Gastrocnemius medialis (tissue), 4 donors: ENCODE measurements at places on chromosomes 1 and 21.

DNA sequence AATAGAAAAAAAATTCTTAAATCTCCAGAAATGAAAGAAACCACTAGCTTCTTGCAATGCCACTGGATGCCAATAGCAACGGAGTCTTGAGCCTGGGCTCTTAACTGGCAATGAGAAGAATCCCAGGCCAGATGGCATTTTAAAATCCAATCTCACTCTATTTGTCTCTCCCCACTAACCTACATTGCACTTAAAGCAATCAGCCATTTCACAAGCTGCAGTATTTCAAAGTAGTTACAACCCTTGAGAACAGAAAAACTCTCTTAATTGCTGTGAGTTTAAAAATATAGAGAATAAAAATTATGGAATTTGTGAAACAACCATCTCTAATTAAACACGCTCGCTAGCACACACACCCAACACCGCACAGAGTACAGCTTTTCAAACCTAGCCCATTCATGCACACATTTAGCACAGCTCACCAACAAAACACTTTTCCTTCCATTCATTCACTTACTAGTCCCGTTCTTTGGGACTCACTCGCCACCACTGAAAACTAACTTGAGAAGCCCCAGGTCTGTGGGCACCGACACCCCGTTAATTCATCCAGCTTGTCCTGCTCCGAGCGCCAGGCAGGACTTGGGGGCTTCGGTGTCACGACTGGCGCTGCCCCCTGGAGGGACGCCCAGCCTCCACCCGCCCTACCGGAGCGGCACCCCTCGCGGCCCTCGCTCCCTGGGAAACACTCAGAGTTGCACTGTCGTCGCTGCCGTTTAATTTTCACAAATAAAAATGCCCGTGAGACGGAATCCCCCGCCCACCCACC lies 1.0 kb downstream of the DDAH1 start:
- DNase-seq: no peak

GRCh38 chr1:6385488-6386191 lies 7.9 kb downstream of the ACOT7 start:
- no peak for DNase-seq

GRCh38 chr1:114377356-114377755 lies 133.6 kb downstream of the TRIM33 start:
- no peak for DNase-seq

DNA sequence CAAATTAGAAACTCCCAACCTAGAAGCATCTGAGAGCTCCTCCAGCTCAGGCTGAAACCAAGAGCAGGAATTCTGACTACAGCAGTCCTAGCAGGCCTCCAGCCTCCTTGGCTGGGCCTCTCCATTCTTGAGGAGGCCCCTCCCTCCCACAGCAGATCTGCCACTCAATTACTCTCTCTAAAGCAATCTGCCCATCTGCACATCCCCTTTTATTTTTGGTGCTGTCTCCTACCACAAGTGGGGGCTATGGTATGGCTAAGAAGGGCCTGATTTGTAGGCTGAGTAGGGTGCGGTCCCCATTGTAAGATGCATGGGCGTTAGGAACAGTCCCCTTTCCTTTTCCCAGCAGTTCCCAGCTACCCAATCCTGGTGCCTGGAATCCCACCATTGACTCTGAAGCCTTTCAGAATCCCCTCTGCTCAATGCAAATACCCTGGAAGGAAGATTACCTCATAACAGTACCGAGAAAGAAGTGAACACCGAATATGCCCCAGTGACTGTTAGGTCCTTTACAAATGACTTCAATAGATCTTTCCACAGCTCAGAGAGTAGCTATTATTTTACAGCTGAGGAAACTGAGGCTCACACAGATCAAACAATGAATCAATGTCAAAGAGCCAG lies 11.6 kb upstream of the TTC39A start:
- no peak for DNase-seq

DNA sequence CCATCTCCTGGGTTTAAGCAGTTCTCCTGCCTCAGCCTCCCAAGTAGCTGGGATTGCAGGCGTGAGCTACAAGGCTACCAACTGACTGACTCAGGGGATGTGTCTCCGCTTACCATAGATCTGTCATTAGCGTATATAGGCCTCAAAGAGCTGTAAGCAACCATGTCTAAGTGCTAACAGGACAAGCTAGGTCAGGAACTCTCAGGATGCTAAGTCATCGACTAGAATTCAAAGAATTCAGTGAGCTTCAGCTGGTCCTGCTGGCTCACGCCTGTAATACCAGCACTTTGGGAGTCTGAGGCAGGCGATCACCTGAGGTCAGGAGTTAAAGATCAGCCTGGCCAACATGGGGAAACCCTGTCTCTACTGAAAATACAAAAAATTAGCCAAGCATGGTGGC lies 29.5 kb downstream of the CAPN2 start:
- DNase-seq: no peak

- no peak for DNase-seq
Observed at GRCh38 chr1:116740746-116741145, 13.5 kb upstream of the CD2 start.

- DNase-seq: no peak
Observed at GRCh38 chr1:109137958-109138357, 24.0 kb downstream of the ELAPOR1 start.

GRCh38 chr1:17624611-17625233 lies 85.2 kb downstream of the ARHGEF10L start:
- peak; percentile 94 for DNase-seq

- no peak for DNase-seq
Observed at GRCh38 chr1:50318428-50318827, 104.8 kb downstream of the DMRTA2 start.

GRCh38 chr1:208007319-208007937 lies 96.5 kb upstream of the CD34 start:
- no peak for DNase-seq

- no peak for DNase-seq
Observed at GRCh38 chr1:185342672-185343259, 25.7 kb upstream of the IVNS1ABP start.

DNA sequence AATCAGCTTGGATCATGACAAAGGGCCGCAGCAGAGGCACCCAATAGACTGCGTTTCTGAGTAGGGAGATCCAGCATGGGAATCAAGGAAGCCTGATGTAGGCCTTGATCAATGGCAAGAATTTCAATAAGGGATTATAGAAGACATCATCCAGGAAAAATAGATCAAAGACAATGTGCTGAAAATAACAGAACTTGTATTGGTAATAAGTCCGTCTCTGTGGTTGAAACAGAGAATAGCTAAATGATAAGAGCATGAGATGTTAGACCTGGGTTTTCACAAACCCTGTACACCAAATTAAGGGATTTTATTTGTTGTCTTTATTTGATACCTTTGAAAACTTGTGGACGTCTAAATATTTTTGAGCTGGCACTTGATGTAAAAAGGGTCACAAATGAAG lies 228.0 kb upstream of the SGIP1 start:
- no peak for DNase-seq

- DNase-seq: no peak
Observed at GRCh38 chr1:236560213-236560771, 36.5 kb downstream of the LGALS8 start.

- DNase-seq: no peak
Observed at GRCh38 chr1:212401838-212402582, 12.7 kb downstream of the PACC1 start.

GRCh38 chr1:244674446-244674845 lies 21.5 kb downstream of the DESI2 start:
- no peak for DNase-seq

DNA sequence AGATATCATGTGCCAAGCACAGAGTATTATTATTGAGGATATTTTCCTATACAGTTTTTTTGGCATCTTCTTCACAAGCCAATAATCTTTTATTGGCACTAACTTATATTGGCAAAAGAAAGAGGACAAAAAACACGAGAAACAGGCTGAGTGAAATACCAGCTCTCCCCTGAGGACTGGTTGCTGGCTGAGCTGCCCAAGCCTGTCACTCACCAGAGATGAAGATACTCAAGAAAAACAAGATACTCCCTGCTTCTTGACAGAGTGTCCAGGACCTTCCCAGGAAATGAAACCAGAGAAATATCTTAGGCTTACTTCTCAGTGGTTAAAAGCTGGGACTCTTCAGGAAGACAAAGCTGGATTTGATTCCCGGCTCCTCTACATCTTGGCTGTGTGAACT lies 35.9 kb upstream of the ATP1B1 start:
- no peak for DNase-seq

DNA sequence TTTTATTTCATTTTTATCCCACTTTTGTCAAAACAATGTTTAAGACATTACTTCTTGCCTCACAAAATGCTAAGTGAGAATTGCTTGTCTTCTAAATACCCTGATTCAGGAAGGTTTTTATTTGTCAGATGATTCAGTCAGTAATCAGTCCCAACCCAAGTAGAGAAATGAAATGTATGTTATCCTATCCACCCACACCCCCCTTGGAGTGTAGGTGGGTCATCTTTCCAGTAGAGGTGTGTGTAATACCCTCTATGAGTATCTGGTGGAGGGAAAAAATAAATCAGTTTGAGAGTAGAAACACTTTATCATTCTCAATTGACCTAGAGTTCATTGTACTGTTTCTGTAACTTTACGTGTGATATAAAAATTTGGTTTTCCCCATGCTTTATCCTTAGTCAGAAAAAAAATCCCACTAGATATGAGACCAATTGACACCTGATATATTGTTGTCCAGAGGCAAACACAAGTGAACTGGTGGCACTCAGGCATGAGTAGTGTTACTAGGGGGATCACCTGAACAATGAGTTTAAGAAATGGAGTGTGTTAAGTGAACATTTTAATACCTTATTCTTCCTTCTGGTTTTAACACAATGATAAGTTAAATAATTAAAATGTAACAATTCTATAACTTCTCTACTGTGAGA lies 153.8 kb upstream of the C1orf105 start:
- DNase-seq: no peak

DNA sequence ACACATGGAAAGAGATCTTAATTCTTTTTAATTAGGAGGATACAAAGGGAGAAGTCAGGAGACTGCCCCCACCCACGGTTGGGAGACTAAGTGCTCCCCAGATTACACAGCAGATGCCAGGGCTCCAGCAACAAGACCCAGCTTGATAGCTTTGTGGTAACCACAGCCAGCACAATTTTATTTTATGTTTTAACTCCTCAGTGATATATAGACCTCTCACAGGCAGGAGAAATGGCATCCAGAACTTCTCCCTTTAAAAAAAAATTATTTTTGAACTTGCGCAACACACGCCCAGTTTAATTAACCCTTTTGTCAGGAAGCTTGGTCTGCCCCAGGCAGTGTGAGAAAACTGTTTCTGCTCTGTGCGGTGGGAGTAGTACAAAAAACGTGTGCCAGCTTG lies 62.6 kb upstream of the ACOT11 start:
- DNase-seq: no peak

- DNase-seq: no peak
Observed at GRCh38 chr1:172489847-172490246, 43.1 kb upstream of the SUCO start.

- no peak for DNase-seq
Observed at GRCh38 chr1:8701794-8702471, 115.5 kb downstream of the RERE start.

DNA sequence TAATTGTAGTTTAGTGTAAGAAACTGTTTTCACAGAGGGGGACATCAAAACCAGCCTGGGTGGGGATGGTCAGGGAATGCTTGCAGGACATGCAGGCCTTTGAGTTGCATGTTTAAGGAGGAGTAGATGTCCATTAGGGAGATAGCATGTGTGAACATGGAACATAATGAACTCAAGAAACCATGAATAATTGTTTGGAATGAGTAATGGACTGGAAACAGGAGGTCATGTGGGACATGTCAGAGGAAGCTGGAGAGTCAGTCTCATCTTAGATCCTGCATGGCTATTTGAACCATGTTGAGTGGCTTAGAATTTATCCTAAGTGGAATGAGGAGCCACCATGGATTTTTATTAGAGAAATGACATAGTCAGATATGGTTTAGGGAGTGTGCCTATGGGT lies 86.4 kb downstream of the RPE65 start:
- no peak for DNase-seq

GRCh38 chr1:74357756-74358155 lies 122.6 kb downstream of the TNNI3K start:
- no peak for DNase-seq

DNA sequence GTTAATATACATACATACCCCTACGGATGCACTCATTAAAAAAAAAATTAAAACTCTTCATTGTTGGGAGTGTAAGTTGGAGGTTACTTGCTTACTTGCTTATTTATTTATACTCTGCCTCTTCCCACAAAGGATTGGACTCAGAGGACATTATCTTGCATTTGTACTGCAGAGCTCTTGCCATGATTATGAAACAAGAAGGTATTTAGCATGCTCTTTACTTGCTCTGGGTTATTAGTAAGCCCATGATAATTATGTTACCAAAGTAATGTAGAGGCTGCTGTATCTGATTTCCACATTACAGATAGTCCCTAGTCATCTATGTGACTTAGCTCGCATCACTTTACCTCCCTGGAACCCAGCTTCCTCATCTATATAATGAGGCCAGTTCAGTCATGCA lies 355.1 kb upstream of the PTBP2 start:
- DNase-seq: no peak

GRCh38 chr1:20191266-20191825 lies 5.0 kb upstream of the PLA2G2C start:
- no peak for DNase-seq

- peak; percentile 82 for DNase-seq
Observed at GRCh38 chr1:6353955-6354658, 39.5 kb downstream of the ACOT7 start.

DNA sequence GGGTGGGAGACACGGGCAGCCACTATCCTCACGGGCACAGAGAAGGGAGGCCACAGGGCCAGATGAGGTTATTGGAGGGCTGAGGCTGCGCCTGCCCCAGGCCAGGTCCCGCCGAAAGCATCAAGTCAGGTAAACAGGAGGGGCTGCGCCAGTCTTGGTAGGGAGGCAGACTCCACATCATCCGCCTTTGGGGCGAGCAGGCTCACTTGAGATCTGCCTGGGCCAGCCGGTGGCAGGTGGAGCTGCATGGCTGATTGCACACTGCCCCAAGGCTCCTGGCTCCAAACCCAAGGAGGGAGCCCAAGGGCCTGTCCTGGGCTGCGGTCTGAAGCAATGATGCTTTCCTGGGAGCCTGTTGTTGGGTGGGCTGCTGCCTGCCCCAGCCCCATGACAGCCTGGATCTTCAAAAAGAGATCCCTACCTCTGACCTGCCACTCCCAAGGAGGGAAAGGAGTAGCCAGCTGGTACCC lies 4.6 kb downstream of the SMIM1 start:
- DNase-seq: no peak

- DNase-seq: no peak
Observed at GRCh38 chr1:929712-930632, 6.2 kb downstream of the SAMD11 start.

GRCh38 chr1:228984107-228984506 lies 248.8 kb downstream of the RHOU start:
- no peak for DNase-seq

GRCh38 chr1:175376194-175376593 lies 183.6 kb upstream of the KIAA0040 start:
- DNase-seq: no peak
